ENCODE measurements at places on chromosomes 5 and 9.

GRCh38 chr9:99031319-99031718 is 73.6 kb upstream of the TGFBR1 start:
- DNase-seq, result no peak

GRCh38 chr5:14806456-14806855 is 65.1 kb downstream of the ANKH start:
- no peak for DNase-seq

DNA sequence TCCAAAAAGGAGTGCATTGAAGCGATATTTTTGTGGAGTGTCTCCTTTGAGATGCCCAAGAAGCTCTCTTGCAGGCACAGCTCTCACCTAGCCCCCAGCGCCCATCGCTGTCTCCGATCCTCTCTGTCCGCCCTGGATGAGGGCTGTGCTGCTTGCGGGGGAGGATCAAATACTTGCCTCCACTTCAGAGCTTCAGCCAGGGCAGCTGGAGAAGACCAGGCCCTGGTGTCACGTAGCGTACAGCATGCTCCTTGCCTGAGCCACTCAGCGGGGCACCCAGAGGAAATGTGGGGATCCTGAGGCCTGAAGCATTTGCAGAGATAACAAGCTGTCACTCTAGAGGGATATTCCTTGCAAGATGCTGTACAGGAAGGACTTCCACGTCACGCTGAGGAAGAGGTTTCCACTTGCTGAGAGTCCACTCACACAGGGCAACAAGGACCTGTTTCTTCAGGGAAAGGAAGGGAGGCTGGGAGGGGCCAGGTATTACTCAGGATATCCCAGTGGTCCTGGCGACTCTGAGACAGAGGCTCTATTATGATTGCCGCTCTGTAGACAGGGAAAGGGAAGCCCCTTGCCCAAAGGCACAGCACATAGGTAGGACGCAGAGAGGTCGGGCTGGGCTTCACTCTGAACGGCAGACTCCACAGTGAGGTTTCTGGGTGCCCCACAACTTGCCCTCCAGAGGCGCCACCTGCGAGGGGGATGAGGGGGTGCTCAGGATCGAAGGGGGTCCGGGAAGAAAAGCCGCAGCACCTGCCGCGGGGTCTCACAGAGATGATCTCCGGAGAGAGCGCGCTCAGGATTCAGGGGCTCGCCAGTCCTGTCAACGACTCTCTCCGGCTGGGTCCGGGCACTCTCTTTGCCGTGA is 64.0 kb downstream of the CRB2 start:
- no peak for DNase-seq

- DNase-seq, result no peak
Observed at GRCh38 chr9:127505396-127506116, 54.2 kb downstream of the LRSAM1 start.

DNA sequence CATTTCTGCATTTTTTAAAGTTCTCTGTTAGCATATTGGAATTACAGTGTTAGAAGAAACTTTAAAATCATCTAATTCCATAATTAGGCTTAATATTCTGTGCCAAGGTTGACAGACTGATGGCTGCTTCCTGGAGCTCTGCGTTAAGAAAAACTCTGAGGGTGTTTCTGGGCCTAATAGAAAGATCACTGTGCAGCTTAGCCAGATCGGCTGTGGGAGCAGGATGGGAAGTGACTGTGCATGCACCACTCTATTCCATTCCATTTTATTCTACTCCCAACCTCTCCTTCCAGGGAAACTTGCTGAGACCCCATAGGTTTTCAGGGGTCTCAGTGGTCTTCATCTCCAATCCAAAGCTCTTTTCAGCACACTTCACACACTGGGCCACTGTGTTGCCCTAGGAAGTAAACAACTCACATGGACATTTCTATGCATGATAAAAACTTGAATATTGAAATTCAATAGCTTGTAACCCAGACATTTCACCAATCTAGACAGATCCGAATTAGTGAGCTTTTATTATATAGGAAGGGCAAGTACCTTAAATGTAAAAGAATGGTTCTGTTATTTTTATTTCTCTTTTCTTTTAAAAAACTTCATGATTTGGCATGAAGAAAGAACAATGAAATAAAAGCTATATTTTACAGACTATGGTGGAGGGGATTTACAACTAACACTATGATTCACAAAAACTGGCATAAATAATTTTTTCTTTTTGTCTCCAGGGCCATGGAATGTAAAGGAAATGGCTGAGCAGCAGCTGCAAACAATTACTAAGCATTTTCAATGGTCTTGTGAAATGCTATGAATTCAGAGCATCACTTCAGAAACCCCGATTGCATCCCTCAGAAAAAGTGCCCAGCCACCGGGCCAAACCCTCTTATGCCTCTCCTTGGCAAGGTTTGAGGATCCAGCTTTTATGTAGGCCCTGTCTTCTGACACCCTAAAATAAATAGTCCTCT is 51.4 kb upstream of the DAB2 start:
- no peak for DNase-seq

- no peak for DNase-seq
Observed at GRCh38 chr5:150540615-150541396, 32.9 kb downstream of the NDST1 start.
